ENCODE measurements at places on chromosomes 13 and 19.
A peak's percentile ranks its signal among the peaks of the same experiment; 100 is the strongest.

DNA sequence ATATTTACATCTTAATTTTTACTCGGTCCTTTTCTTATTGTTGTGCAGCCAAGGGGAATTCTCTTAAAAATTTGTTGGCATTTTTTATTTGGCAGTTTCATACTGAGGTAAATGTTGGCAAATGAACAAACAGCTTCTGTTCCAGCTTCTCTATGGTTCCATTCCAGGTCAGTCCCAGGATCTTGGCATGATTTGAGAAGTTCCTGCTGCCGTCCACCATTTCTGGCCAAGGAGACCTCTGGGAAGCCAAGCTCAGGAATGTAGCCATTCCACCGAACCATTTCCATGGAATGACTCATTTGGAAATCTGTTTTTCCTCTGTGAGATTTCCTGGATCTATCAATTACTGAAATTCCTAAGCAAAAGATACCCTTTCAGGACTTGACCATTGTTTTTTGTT, 43.9 kb downstream of the SLC10A2 start:
- DNase-seq = no peak

DNA sequence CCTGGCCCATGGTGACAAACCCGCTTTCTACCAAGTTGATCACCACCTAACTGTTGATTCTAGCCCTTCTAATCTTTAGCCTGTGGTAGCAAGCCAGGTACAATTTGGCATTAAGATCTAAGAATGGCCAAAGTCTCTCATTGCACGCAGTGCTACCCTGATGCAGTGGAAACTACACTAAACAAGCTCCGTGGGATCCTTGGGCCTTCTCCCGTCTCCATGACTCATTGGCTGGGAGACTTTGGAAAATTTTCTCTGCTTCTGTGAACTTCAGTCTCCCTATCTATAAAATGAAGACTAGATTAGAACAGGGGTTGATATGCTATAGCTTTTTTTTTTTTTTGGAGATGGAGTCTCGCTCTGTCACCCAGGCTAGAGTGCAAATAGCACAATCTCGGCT, 223.0 kb downstream of the TSHZ3 start:
- no peak for DNase-seq

DNA sequence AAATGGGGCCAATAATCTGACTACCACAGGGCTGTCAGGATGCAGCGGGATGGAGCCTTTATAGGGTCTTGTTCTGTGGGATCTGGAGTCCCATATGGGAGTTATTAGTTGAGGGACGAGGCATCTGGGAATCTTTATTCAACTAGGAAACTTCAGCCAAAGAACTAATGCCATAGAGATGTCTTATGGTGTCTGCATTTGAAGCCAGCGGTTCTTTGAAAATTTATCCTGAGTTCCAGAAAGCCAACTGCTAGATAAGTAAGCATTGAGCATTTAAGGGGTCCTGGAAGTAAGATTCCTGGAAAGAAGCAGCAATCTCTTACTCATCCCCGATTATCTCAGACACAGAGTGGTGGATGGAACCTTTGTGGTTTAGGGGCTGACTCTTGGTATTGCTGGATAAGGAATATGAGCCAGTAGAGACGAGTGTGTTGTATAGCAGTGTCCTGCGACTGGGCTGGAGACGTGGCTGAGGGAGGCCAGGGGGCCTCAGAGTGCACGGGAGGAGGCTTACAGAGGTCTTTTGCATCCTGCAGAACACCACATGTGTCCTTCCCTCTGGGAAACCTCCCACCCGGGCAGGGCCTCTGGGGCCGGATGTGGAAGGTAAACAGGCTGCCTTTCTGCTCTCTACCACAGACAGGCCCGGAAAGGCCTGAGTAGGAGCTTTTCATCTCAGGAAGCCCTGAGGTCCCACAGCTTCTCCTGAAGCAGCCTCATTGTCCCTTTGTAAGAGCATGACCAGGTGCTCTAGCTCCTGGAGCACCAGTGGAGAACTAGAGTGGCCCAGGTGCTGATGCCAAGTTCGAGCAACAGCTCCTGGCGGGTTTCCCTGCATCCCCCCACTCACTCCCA, 28.8 kb downstream of the ACTN4 start:
- no peak for DNase-seq

GRCh38 chr19:13078897-13079541, 23.6 kb downstream of the LYL1 start:
- DNase-seq = no peak

- DNase-seq = no peak
These were observed 1.7 kb downstream of the GTF3A start for GRCh38 chr13:27425918-27426630.

DNA sequence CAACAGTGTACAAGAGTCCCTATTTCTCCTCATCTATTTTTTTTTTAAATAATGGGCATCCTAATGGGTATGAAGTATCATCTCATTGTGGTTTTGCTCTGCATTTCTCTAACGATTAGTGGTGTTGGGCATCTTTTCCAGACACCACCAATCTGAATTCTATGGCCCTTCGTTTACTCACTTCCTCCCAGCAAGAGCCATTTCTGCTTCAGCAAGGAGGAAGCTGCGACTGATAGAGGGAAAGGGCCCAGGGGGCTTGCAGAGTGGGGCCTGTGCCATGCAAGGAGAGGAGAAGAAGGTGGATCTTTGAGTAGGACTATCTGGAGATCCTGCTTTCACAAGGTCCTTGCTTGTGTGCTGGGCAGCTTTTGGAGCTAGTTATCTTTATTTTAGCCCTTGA, 58.0 kb downstream of the USPL1 start:
- DNase-seq = no peak

DNA sequence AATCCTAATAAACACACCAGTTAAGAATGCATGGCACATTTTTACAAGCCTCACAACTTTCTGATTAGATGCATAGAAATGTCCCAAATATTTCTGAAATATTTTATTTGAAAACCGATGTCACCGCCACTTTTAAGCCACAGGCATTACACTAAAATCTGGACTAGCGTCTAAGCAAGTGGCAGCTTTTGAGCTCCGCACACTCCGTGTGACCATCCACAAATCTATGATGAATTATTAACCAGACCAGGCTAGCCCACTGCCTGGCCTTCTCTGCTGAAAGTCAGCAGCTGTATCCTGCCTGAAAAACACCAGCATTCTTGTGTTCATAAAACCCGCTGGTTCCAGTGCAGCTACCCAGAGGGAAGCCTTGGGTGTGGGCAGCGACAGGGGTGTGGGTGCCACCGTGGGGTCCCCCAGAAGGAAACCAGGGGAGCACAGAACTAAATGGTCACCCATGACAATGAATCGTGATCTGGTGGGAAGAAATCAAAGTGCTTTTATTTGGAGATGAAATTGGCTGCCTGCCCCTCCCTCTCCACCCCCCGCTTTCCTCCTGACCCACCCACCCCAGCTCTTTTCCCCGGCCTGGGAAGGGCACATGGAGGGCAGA, 13.8 kb downstream of the RASA3 start:
- peak; percentile 73 for DNase-seq

DNA sequence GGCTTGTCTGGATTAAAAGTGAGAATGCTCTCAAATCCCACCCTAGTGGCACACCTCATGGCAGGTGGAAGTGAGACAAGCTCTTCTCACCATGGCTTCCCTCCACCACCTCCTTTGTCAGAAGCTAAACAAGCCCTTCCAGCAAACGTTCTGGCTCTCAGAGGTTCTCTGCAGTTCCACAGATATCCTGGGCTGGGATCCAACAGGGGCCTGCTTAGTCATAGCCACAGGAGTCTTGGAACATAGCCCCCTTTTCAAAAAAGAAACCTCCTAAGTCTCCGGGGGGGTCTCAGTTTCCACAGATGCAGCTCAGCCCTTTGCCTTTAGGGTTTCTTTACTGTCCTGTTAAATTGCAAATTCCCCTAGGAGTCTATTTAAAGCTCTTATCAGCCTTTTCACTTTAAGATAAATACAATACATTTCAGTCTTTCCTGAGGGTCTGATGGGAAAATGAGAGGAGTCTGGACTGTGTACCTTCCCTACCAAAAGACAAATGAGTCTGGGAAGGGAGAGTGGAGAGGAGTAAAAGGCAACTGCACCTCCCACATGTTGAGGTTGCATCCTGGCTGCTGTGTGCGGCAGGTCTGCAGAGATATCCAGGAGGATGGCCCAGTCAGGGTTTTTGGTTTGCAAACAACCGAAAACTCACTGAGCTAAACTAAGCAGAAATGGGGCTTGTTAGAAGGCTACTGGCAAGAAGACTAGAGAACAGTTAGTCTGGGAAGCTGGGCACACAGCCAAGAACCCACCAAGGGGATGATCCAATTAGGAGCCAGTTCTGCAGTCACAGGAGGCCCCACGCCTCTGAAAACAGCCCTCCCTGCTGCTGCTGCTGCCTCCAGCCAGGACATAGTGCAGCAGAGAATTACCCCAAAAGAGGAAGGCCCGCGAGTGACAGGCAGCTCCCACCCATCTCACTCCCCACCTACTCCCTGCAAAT, 41.4 kb upstream of the SERP2 start:
- DNase-seq = no peak

DNA sequence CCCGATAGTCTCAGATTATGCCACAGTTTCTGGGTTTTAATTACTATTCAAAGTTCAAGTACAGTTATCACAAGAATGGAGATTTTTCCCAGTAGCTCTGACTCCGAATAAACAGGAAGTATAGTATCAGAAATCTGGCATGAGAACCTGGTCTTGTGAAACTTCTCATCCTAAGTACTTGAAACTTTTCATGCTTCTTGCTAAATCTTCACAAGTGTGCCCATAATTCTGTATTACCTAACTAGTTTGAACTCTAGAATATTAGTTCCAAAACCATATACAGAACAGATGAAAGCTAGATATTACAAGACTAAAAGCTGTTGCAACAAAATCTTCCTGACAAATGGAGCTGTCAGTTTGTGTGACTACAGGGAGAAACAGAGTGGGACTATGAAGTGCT, 70.5 kb upstream of the CSNK1A1L start:
- DNase-seq = no peak

GRCh38 chr13:113086031-113086750, 19.4 kb upstream of the F7 start:
- DNase-seq = peak; percentile 51

Data from HuH-7.5 (cell line).